ENCODE measurements at places on chromosomes 12 and 14.

DNA sequence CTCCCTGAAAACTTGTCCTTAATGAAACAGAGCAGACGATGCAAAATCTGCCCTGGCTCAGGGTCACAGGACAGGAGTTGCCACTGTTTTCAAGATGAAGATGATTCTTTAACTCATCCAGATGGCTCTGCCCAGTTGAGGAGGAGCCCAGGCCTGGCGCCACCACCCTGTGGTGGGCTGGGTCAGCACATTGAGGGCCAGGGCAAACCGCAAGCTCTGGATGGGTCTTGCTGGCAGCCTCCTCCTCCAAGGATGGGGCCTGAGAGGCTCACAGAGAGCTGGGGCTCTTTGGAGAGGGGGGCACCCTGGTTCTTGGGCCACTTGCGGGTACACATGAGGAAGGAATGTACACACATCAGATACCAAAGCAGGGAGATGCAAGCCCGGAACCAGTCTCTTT, 158.2 kb downstream of the NUAK1 start:
- DNase-seq: no peak

- DNase-seq: no peak
Observed at GRCh38 chr14:43765474-43765873, 741.6 kb downstream of the FSCB start.

GRCh38 chr12:31585271-31585670, 5.7 kb downstream of the DENND5B start:
- peak; percentile 36 for DNase-seq

DNA sequence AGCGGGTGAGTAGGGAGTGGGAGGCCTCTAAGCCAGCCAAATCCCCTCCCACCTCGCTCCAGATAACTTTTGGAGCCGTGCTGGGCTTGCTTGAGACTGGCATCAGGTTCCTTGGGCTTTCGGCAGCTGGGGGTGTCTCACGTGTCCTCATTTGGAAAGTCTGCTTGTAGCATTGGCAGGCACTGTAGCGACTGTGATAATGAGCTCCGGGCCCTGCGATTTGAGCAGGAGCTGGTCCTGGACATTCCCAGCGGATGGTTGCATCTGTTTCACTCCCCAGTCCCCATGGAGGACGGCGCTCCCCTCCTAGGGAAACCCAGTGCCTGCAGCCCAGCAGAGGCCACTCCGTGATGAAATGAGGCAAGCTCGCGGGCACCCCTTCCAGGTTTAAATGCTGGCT, 49.4 kb downstream of the DGLUCY start:
- peak; percentile 20 for DNase-seq

DNA sequence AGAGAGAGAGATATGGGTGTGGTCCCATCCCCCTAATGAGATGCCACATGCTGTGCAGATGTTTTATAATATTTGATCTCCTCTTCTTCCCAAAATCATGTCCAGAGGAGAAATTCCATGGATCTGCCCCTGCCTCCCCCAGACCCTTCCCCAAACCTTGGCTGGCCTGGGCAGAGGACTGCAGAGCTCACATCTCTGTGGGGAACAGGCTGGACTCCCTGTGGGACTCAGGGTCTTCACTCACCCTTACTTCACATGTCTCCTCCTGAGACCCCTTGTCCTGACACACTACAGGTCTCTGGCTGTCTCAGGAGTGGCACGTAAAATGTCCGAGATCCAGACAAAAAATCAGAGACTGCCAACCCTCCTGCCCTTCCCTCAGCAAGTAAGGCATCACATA, 76.0 kb upstream of the CAPRIN2 start:
- no peak for DNase-seq

GRCh38 chr14:91419451-91419850, 1.8 kb upstream of the CCDC88C start:
- DNase-seq: no peak

DNA sequence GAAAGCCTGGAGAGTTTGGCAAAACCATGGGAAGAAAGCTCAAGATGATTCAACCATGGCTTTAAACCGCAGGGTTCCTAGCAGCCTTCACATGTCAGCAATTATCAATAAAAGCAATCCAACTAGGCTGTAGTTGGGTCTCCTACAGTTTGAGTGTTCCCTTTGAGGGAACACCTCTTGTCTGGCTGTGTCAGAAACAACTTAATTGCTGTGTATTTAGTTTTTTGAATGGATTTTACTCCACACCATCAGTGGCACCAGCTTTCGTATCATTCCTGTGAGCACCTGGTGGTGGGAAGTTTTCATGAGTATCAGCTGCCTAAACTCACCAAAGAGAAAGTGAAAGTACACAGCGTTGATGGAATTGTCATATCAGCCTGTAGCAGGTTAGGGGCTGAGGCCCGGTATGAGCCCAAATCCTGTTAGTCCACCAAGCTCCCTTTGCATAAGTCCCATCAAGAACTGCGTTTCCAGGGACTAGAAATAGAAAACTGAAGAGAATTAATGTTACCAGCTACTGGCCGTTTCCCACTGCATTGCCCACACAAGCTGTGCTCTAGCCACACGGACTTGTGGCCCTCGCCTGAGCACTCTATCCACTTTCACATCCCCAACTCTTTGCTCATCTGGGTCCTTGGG, 10.9 kb upstream of the IL26 start:
- no peak for DNase-seq

- no peak for DNase-seq
Observed at GRCh38 chr12:94706250-94706661, 55.9 kb upstream of the TMCC3 start.

DNA sequence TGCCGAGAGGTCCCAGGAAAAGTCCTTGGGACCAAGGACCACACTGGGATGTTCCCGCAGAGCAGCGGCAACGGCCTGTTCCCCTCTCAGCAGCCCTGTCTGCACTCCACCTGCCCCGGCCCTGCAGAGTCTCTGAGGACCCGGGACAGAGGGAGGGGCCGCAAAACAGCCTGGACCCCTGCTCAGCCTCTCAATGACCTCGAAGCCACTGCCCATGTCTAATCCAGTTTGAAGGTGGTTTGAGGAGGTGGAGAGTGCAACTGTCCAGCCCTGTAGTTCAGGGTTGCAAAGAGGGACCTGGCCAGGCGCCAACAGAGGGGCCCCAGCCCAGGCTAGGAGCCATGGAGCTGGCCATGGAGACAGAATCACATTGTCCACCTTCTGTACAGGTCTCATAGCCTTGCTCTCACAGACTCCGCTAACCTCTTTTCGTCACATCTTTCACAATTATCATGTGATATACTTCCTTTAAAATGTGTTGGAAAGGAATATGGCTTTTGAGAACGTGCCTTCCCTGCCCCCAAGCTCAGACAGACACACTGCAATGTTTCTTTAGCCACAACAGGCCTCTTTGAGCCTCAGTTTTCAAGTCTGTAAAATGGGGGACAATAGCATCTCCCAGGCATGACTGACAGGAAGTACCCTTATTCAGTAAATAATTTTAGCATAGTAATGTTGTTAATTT, 49.3 kb downstream of the ACTN1 start:
- no peak for DNase-seq

- DNase-seq: no peak
Observed at GRCh38 chr14:50232276-50232642, 881 bp upstream of the SOS2 start.

- no peak for DNase-seq
Observed at GRCh38 chr12:98799146-98799810, 154.2 kb downstream of the APAF1 start.

DNA sequence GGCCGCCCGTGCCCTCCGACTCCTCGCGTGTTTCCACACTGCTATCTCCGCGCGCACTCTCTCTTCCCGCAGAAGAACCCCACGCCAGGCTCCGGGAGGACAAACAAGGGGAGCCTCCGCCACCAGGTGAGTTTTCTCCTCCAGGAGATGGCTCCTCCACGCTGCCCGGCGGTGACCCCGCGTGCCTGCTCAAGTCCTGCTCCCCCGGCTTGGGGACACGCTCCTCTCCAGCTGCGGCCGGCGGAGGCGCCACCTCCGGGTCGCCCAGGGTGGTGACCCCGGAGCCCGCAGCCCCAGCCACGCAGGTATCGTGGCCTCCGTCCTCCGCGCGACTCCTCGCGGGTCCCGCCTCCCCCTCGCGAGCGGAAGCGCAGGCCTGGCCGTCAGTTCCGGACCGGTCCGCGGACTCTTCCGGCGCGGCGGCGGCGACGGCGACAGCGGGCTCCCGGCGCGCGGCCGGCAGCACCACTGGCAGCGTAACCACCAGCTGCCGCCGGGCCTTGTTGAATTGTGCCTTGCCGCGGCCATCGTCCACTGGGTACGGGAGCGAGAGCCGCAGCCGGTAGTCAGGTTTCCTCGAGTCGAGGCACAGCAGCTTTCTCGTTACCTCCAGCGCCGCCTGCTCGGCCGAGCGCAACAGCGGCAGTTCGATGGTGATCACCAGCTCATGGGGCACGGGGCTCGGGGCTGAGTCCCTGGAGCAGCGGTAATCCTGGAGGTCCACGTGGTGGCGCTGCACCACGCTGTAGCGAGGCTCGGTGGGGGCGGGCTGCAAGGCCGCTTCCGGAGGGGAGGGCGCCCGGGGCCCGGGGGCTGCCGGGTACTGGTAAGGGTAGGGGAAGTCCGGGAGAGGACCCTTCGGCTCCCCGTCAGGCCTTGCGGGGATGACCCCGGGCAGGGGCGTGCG, 1.2 kb downstream of the DNAAF2 start:
- peak; percentile 98 for DNase-seq

DNA sequence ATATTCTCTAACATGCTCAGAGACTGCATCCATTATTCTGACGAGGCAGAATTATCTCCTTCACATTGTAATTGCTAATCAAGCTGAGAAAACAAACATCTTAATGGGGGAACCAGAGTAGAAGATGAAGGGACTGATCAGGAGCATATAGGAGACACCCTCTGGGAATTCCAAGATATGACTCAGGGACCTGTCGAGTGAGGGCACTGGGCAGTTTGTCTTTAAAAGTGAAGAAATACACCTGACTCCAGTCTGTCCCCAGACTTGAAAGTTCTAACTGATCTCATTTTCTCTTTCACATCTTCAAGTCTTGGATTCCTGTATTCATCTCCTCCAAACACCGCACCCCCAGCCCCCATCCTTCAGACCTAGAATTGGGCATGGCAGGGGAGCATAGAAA, 226.9 kb upstream of the PLXNC1 start:
- DNase-seq: no peak

DNA sequence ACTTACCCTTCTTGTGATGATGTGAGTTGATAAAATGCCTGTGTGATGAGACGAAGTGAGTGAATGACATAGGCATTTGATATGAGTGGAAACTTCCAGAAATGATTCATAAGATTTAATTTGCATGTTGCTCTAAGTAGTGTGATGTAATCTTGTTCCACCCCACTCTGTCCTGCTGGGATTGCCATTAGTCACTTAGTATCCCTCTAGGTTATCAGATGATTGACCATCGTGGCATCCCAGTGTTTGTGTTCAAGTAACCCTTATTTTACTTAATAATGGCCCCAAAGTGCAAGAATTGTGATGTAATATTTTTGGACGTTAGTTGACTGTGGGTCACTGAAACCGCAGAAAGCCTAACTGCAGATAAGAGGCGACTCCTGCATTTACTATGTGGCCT, 214.4 kb upstream of the DIO2 start:
- no peak for DNase-seq

Data from muscle of back (tissue), 13 donors.